ENCODE measurements at places on chromosomes 11 and 22.

DNA sequence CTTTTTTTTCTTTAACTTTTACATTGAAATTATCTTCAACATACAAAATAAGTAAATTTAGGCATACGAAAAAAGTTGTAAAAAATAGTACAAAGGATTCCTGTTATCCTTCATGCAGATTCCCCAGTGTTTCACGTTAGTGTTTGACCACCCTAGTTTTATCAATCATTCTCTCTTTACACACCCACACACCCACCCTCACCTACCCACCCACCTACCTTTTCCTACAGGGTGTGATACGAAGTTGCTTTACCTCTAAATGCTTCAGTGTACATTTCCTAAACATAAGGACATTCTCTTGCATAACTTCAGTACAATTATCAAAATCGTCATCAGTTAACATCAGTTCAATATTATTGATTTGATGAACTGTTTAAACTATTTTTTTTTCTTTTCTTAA lies 37.0 kb downstream of the HIPK3 start:
- DNase-seq = no peak

DNA sequence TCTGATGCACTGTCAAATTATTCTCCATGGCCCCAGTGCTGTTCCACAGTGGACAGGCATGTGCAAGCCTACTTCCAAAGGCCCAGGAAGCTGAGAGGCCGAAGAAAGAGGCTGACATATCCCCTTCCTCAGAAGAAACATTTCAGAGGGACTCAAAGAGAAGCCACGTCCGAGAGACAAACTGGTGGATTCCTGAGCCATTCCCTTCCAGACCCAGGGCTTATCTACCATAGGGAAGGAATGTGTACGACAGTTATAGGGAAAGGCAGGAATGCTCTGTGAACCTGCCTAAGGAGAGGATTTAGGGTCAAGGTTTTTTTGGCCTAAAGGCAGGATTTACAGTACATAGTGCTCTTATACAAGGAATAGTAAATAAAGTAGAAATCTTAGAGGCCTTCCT lies 46.9 kb upstream of the TSKU start:
- DNase-seq = no peak

- DNase-seq = no peak
Observed at GRCh38 chr11:130721736-130722135, 194.5 kb downstream of the SNX19 start.

DNA sequence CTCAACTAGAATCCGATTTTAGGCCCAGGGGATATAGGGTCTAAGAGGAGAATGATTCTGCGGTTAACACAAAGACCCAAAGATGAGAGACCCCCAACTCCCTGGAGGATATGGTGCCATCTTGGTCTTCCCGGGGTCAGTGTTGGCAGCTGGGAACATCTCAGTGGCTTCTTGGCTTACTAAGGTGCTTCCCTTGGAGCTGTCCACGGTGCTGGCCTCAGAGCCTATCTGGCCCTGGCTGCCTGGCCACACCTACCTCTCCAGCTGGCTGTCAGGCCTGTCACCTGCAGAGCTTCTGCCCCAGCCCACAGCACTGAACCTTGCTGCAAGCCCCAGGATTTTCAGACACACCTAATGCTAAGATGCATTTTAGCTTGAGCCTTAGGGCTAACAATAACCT lies 70.7 kb upstream of the THY1 start:
- no peak for DNase-seq

DNA sequence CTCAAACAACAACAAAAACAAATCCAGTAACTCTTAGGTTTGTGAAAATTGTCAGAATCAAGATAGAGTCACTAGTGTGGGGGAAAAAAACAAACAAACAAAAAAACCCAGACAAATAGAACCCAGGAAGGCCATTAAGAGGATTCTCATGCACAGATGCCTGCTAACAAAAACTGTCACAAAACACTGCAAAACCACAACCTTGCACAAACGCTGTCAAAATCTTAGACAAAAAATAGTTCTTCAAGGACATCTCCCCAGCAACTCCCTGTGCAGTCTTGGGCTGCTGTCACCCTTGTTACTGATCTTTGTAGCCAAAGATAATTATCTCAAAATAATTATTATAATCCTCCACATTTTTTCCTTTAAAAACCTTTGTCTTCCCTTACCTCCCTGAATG lies 4.6 kb upstream of the ZBED5 start:
- DNase-seq = no peak

- peak; percentile 51 for DNase-seq
Observed at GRCh38 chr22:33923660-33924246, 3.5 kb upstream of the LARGE1 start.

GRCh38 chr22:30885591-30885990 lies 83.0 kb downstream of the MORC2 start:
- DNase-seq = no peak

GRCh38 chr22:47539374-47539773 lies 776.9 kb downstream of the TBC1D22A start:
- no peak for DNase-seq

GRCh38 chr11:77195071-77195755 lies 67.2 kb downstream of the MYO7A start:
- no peak for DNase-seq

GRCh38 chr11:122126024-122126688 lies 10.1 kb upstream of the BLID start:
- no peak for DNase-seq

DNA sequence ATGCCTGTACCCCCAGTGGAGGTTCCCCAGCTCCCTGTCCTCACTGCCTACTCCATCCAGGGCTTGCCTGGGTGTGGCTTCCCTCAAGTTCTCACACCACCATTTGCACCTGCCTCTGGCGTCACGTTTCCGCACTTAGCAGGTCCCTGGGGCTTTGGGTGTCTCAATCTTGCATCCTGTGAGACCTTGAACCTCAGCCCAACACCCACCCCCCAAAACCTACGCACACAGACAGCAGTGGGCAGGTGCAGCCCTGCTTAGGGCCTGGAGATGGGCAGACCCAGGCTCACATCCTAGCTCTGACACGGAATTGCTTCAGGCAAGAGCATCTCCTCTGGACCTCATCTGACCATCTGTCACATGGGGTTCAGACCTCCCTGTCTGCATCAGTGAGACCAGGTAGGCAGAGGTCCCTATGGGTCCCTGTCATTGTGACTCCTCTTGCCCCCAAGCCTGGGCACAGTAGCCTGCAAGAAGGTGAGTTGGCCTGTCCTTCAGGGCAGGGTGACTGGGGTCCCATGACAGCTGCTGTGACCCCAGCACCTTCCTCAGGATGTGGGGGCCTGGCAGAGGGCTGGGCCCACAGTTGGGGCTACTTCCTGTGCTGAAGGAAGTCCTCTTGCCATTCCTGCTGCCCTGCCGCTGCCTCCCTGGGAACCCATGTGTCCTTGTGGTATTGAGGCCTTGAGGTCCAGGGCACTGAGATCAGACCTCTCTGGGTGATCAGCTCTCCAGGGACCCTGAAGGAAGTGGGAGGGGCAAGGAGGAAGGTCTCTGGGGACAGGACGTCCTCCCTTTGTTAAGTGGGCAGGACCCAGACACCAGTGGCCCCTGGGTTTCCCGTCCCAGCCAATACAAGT lies 2.0 kb downstream of the SIPA1 start:
- peak; percentile 25 for DNase-seq

GRCh38 chr11:111942829-111943228 lies 5.7 kb downstream of the DIXDC1 start:
- no peak for DNase-seq

GRCh38 chr11:125923012-125923579 lies 18.8 kb downstream of the DDX25 start:
- DNase-seq = peak; percentile 46

GRCh38 chr11:66616379-66617154 lies at the start of gene RBM14:
Gene RBM14 (plus strand): TSS chr11:66616630. CDS start chr11:66616721, 91 bp downstream.
- DNase-seq = peak; percentile 100

DNA sequence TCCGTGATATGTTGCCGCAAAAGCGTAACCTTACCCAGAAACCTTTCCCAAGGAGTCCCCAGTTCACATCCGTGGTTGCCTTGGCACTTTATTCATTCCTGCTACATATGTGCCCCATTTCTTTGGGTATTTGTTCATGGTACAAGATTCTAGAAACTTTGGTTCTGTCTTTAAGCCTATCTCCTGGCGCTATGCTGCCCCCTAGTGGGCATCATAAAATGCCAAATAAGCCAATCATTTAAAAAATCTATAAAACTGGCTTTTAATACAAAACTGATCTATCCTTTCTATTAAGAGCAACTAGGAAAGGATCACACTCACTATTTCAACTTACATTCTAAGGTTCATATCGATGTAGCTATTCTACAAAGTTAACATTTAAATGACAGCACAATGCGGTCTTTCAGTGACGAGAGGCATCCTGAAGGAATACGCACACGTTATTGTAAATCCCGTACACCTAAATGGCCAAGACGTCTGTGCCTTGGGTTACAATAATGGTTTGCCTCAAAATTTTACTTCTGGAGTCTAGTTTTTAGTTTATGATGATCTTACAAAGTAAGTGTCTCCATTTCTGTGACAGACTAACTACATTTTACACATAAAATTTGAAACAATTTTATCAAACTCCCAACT lies 16.2 kb downstream of the PIWIL3 start:
- peak; percentile 67 for DNase-seq

- DNase-seq = no peak
Observed at GRCh38 chr11:64026575-64027205, 9.0 kb upstream of the FLRT1 start.

- DNase-seq = no peak
Observed at GRCh38 chr22:27633296-27633871, 168.2 kb downstream of the MN1 start.

- no peak for DNase-seq
Observed at GRCh38 chr11:74950374-74950969, 1.4 kb downstream of the SPCS2 start.

- no peak for DNase-seq
Observed at GRCh38 chr22:41234815-41235695, 5.7 kb downstream of the CHADL start.

All from inflammatory macrophage (primary cell).